Right lung (tissue), 10 donors: ENCODE measurements at places on chromosomes 16 and 17.

- DNase-seq: no peak
Observed at GRCh38 chr17:63950940-63951907, 19.1 kb upstream of the CD79B start.

- DNase-seq: no peak
Observed at GRCh38 chr16:49354101-49354500, 19.5 kb upstream of the C16orf78 start.

GRCh38 chr17:34502426-34502825, 77.0 kb upstream of the TMEM132E start:
- DNase-seq: no peak

GRCh38 chr16:87713451-87714229, 52.1 kb downstream of the KLHDC4 start:
- no peak for DNase-seq

DNA sequence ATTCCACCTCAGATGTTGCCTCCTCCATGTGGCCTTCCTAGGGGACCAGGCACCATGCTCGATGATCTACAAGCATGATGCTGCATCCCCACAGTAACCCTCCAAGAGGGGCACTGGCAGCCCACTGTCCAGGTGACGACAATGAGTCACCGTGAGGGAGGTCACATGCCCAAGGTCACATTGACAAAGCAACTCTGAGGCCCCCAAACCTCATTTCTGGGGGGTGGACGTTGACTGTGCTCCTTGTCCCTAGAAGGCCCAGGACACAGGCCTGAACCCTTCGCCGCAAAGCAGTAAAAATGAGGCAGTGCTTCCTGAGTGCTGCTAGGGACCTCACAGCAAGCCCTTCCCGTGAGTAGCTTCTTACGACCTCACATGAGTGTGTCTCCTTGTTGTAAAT, 136.5 kb downstream of the C16orf78 start:
- DNase-seq: no peak
